ENCODE measurements at places on chromosomes 6 and 20.
A peak's percentile ranks its signal among the peaks of the same experiment; 100 is the strongest.

DNA sequence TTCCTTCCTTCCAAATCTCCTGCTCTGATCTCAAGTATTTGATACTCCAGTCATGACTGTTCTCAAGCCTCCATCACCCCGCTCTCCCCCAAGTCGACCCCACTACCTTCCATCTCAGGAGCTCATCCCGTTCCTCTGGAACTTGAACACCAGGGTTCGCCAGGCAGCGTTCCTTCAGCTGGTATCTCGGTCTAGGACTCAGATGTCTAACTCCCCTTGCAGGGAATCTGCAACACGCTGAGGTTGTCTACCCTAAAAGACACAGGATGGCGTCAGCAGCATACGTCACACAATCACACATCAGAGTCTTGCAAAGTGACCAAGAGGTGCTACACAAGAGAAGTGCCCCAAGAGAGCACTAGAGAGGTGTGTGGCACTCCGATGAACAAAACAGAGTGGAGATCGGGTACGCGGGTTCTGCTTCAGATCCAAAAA is 706 bp downstream of the ZNF184 start:
- peak; percentile 53 for DNase-seq

GRCh38 chr20:10438217-10438616 is 3.1 kb downstream of the SLX4IP start:
- no peak for DNase-seq

DNA sequence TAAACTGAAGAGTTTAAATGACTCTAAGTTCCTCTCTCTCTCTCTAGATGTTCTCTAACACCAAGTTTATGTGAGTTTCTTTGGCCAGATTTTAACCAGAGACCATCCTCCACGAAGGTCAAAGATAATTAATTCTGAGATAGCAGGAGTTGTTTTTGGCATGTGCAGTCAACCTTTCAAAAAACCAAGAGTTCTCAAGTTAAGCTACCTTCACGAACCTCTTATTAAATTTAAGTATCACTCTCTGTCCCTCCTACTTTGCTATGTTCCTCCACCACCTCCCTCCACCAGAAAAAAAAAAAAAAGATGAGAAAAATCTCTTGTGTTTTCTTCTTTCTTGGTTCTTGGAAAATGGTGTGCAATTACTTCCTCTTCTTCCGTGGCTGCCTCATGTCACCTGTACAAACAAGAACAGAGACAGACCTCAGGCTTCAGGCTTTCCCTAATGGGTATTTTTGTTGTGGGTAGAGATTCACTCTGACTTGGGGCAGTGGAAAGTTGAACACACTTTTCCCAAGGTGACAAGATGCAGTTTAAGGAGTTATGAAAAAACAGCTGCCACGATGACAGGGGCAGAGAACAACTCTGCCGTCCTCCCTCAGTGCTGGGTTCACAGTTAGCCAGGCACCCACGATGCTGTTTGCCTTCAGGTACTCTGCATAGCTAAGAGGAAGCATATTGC is 64.3 kb downstream of the ADTRP start:
- DNase-seq = peak; percentile 42

GRCh38 chr6:93751969-93752368 is 332.6 kb upstream of the EPHA7 start:
- DNase-seq = no peak

- DNase-seq = no peak
These were observed 20.4 kb downstream of the RAB44 start for GRCh38 chr6:36717871-36718540.

GRCh38 chr20:15887387-15887786 is 685.9 kb downstream of the KIF16B start:
- DNase-seq = no peak

GRCh38 chr6:16126056-16126455 is 2.8 kb upstream of the MYLIP start:
- DNase-seq = no peak
